Fibroblast of skin of left biceps (primary cell): ENCODE measurements at places on chromosomes 4 and X.
A peak's percentile ranks its signal among the peaks of the same experiment; 100 is the strongest.

DNA sequence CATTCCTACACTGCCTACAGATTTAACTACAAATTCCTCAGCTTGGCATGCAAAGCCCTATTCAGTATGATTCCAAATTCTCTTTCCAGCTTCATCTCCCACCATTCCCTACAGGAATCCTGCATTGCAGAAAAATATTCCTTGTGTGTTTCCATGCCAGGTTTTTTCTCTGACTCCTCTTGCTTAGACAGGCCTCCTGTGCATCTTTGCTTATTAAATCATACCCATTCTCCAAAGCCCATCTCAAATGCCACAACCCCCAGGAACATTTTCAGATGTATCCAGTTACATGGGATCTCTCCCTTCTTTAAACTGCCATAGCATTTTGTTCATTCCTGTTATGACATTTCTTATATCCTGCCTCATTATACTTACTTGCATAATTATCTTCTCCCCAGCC, 106.4 kb upstream of the GRIA3 start:
- DNase-seq, result no peak

DNA sequence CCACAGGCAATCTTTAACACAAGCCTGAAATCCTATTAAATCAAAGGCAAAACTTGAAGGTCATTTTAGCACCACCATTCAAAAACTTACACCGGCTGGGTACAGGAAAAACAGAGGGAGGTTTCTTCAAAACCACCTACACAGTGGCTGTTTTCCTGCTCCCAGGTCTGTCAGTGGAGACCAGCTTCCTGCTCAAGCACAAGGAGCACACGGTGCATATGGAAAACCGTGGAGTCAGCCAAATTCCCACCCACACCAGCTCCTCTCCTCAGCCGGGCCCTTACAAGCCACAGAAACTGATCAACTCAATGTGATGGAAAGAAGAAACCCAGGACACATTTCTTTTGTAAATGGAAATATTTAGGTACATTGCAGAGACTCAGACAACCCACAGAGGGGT, 14.3 kb upstream of the FAM241A start:
- no peak for DNase-seq

DNA sequence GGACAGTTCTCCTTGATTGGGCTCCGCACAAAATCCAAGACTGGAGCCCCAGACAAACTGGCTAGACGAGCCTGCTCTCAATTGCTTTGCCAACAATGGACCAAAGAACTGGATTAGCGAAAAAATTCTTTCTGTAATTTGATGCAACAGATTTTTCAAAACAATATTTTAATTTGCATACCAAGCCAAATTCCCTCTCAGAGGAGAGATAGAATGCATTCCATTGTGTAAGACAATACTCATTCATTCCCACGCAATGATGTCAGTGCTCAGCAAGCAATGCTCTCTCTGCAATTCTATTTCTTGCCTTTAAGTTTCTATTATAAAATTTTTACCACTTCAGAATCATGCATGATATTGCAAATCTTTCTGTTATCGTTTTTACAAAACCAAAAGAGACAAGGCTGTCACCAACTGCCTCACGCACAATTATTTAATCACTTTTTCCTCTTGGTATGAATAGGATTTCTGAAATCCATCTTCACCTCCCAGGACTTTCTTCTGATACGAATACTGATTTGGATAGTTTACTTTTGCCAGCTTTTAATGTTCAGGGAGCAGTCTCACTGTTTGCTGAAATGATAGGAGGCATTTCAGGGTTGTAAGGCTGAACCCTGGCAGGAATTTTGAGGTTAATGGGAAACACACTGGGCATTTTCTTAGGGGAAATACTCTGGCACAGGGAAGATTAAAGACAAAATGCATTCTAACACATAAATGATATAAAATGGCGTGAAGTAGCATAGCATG, 46.1 kb upstream of the HCCS start:
- DNase-seq, result peak; percentile 71

DNA sequence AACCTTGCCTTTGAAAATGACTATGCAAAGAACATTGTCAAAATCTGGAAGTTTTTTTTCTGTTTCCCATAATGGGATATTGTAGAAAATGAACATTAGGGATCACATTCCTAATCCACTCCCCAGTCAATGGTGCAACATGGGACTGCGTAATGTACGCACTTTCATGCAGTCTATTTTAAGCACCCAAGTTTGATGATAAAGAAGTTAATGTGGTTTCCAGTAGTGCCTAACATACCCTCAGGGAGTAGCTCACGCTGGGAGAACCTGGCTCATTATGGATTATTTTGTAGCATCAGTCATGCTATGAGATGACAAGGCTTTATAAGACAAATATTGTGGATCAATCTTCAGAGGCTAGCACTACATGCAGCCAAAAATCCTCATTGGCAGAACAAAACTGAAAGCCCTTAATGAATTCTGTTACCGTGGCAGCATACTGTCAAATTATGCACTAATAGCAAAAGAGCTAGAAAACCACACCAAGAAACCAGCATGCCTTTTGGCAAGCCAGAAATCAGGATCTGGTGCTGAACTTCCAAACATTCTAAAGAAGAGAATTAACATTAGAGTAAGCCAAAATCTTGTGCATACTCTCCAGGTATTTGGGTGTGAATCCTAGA, 1392.8 kb upstream of the TENM3 start:
- no peak for DNase-seq

DNA sequence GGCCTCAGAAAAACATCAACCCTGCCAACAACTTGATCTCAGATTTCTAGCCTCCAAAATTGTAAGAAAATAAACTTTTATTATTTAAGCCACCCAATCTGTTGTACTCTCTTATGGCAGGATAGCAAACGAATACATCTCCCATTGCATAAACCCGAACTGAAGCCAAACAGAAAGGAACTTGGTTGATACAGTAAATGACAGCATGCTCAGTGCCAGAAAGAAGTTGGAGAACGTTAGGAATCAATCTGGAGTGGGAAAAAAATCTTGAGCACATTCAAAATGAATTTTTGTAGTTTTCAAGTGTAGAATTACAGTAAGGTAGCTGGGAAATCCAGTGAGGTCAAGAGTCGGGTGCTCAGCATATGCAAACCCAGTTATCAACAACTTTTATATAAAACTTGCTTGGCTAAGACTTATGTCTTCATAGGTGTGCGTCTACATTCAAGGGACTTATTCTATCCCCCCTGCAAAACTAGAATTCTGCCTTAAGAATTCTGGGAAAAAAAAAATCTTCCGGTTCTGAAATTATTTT, 157.5 kb upstream of the ANKRD50 start:
- no peak for DNase-seq

- peak; percentile 0 for DNase-seq
Observed at GRCh38 chr4:138406876-138407275, 164.7 kb upstream of the SLC7A11 start.

DNA sequence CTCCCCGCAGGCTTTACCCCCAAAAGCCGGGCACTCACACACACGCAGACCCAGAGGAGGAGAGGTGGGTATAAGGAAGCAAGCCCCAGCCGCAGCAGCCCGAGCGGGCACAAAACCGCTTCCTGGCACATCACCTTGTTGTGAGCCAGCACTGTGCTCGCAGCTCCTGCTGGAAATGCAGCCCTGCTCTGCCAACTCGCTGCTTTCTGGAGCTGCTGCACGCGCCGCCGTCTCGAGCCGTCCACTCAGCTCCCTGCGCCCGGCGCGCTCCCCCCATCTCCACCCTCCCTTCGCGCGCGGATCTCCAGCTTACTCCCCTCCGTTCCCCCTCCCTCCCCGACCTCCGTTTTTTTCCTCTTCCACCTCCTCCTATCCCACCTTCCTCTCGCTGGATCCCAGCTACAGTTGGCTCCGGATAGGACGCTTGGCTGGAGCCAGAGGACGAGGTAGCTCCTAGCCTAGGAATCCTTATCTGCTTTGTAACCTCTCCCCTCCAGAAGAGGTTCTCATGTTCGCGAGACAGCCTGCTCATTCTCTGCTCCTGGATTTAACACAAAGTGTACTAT, at the start of gene SPOCK3:
Gene SPOCK3, minus strand, starts transcription at position 179 of the 566 bp plus-strand sequence.
- DNase-seq, result no peak

GRCh38 chrX:7985568-7985967, 58.4 kb upstream of the PNPLA4 start:
- no peak for DNase-seq

DNA sequence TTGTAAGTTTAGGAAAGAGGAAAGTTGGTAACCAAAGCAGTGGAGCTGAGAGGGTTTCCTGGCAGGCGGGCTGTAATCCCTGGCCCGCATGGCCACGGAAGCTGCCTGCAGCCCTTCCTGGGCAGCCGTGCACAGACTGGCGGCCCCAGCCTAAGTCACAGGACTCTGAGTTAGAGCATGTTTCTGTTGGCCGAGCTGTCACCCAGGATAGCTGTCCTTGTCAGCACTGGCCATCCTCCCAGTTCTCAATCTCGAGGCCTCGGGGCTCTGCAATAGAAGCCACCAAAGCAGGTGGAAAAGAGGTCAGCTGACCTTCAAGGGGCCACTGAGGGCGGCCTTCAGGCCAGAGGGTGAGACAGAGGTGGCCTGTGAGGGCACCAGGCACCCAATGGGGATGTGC, 20.5 kb downstream of the PNMA6E start:
- DNase-seq, result no peak

DNA sequence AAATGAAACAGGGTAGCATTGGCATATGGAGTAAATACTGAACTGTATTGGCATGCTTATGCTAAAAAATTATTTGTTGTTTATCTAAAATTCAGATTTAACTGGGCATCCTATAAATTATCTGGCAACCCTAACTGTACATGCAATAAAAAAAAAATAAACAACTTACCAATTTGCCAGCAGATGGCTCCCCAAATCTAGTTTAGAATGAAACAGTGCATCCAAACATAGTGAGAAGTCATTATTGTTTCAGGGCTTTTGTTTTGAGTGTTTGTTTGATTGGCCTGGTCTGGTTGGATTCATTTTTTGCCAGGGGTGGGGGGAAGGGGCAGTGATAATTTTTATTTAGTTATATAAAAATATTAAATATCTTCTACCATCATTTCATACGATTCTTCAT, 12.8 kb upstream of the NSUN7 start:
- peak; percentile 14 for DNase-seq

GRCh38 chr4:11427121-11427996, 1.3 kb downstream of the HS3ST1 start:
- no peak for DNase-seq

GRCh38 chrX:96480081-96480480, 204.6 kb upstream of the DIAPH2 start:
- no peak for DNase-seq

GRCh38 chr4:76806346-76806745, 91.6 kb downstream of the SOWAHB start:
- DNase-seq, result no peak

GRCh38 chr4:72919464-72919863, 150.1 kb downstream of the COX18 start:
- no peak for DNase-seq

GRCh38 chrX:9899640-9900111, 67.5 kb upstream of the CLDN34 start:
- DNase-seq, result no peak

DNA sequence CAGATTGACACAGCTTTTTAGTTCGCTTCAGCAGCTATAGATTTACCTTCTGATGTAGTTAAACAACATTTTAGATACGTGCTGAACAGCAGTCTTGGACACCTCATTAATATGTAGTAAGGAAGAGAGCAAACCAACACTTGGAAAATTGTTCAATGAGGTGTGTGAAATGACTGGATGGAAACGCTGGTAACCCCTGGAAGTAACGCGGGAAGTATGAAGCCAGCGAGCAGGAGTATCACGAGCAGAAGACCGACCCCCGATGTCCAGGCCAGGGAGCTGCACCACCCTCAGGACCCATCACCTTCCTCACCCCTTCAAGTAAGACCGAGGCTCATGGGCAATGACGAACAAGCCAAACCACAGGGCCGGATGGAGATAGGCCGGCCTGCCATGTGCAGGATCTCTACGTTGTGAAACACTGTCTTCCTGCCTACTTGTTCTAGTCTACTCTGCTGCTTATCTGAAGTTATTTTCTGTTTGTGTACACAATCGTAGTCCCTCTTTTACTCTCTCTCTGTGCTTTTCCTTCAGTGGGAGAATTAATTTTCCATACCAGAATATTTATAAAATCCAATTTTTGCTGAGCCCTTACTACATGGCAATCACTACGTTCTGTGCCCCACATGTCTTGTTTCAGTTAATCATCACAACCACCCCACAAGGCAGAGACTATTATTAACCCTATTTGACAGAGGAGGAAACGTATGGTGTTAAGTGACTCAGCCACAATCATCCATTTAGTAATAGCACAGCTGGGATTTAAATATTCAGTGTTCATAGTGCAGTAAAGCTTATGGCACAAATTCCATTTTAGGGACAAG, 221.7 kb downstream of the APBB2 start:
- no peak for DNase-seq

DNA sequence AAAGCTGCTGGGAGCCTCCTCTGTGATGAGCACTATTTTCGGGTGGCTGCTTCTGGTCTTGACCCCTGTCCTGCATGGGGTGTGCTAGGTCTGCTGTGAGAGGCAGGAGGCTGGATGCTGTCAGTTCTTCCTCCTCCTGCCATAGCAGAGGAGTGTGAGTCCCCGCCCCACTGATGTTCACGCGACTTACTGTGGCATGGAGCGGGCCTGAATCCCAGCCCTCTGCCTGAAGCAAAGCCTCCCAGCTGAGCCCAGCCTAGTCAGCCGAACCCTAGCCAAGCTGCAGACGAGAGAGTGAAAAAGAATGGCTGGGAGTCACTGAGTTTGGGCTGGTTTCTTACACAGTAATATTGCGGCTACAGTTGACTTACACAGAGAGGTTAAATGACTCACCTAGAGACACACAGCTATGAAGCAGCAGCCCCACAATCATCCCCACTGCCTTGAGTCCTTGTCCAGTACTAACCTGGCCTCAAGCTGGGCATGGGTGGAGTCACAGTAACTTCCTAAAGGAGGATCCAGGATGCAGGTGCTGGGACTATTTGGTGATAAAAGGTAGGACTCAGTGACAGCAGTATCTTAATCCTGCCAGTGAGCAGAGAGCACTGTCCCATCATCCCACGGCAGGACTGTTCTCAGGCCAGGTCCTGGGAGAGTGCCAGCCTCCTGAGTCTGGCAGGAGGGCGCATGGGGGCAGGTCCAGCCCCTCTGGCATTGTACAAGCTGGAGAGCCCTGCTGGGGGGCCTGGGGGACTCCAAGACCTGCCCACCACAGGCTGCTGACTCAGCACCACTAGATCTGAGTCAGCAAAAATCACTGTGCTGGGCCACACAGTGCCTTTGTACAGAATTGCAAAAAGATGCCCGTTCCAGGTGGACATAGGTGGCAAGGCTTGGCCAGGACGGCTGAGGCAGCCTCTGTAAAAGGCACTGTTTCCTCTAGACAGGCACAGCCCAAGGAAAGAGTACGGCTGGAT, 60.4 kb upstream of the CRMP1 start:
- no peak for DNase-seq

DNA sequence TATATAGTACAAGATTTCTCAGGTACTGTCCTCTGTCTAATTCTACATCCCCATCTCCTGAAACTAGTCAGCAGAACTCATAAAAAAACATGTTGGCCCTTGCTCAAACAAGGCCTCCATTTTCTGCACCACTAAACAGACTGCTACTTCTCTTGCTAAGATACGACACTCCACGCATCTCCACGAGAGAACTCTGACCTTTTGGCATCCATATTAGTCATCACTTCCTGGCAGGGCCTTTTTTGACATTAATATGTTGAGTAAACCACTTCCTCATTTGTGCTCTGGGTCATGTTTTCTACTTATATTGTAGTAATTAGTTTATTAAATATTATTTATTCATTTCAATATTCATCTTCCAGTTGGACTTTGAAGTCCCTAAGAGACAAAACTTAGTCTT, 65.6 kb downstream of the DCAF8L1 start:
- no peak for DNase-seq

GRCh38 chr4:43103048-43103447, 210.5 kb downstream of the GRXCR1 start:
- no peak for DNase-seq
